ENCODE measurements at places on chromosomes 5 and 9. TPM values are rescaled to one million over a fixed set of nuclear protein-coding genes. Genes with fewer than 3 reads are reported as not detected.

The PLPPR1 gene
- total RNA-seq = not detected

The SLC4A9 gene
- total RNA-seq = not detected

The FAT2 gene
- not detected for total RNA-seq

The ZDHHC11 gene
- total RNA-seq = 4.7 TPM

The COL27A1 gene
- total RNA-seq = 7.2 TPM

The PRUNE2 gene
- total RNA-seq = 7.9 TPM

The PCDHB13 gene
- total RNA-seq = 4.4 TPM

The GABRA1 gene
- total RNA-seq = not detected

The ITGA2 gene
- 1.9 TPM for total RNA-seq

The TERT gene
- total RNA-seq = not detected

The ZBTB34 gene
- total RNA-seq = 9.0 TPM

The SHC3 gene
- total RNA-seq = 0.92 TPM

The MTRR gene
- total RNA-seq = 21.8 TPM

The GLRA1 gene
- not detected for total RNA-seq

The UGT3A2 gene
- not detected for total RNA-seq

The ANKRD34B gene
- not detected for total RNA-seq

The NACC2 gene
- total RNA-seq = 29.8 TPM

The MRPS2 gene
- 33.1 TPM for total RNA-seq

The MPDZ gene
- total RNA-seq = 45.3 TPM

The GABRP gene
- total RNA-seq = not detected

The SH3RF2 gene
- 0.30 TPM for total RNA-seq

The SGCD gene
- 3.7 TPM for total RNA-seq

The PLPP7 gene
- 11.0 TPM for total RNA-seq

The PCDHGB6 gene
- 16.4 TPM for total RNA-seq

The SLC27A6 gene
- total RNA-seq = 22.2 TPM

The AOPEP gene
- total RNA-seq = 82.1 TPM

The TICAM2 gene
- total RNA-seq = 6.4 TPM

The TMEM174 gene
- total RNA-seq = not detected

The ADAMTS19 gene
- total RNA-seq = 1.0 TPM

The SPATA31A3 gene
- not detected for total RNA-seq

The SLC46A2 gene
- 0.12 TPM for total RNA-seq

The ZDHHC11B gene
- total RNA-seq = 2.4 TPM

The TYRP1 gene
- total RNA-seq = not detected

The PCSK1 gene
- total RNA-seq = 0.83 TPM

The PDE8B gene
- 26.7 TPM for total RNA-seq

The SLC6A18 gene
- total RNA-seq = not detected

The PPP3R2 gene
- not detected for total RNA-seq

The SNCAIP gene
- total RNA-seq = 92.5 TPM

The CD274 gene
- total RNA-seq = 1.1 TPM

The FAM153A gene
- total RNA-seq = 33.8 TPM

The LHX6 gene
- total RNA-seq = 3.6 TPM

The BRD8 gene
- 55.4 TPM for total RNA-seq

The ADAMTS2 gene
- 17.8 TPM for total RNA-seq

The XRCC4 gene
- 4.7 TPM for total RNA-seq

The DMRT3 gene
- total RNA-seq = not detected

The PHYHD1 gene
- 63.9 TPM for total RNA-seq

The SLC6A19 gene
- not detected for total RNA-seq

The CCDC171 gene
- total RNA-seq = 5.0 TPM

The IRX2 gene
- total RNA-seq = 0.15 TPM

All from ovary (tissue), 10 donors.